ACHN (cell line): ENCODE measurements at places on chromosomes 7 and 10.

- no peak for DNase-seq
Observed at GRCh38 chr10:75598998-75599397, 167.6 kb downstream of the LRMDA start.

- DNase-seq: no peak
Observed at GRCh38 chr10:21069278-21069677, 172.2 kb upstream of the NEBL start.

GRCh38 chr10:114593816-114594468 lies 64.1 kb downstream of the ABLIM1 start:
- no peak for DNase-seq

DNA sequence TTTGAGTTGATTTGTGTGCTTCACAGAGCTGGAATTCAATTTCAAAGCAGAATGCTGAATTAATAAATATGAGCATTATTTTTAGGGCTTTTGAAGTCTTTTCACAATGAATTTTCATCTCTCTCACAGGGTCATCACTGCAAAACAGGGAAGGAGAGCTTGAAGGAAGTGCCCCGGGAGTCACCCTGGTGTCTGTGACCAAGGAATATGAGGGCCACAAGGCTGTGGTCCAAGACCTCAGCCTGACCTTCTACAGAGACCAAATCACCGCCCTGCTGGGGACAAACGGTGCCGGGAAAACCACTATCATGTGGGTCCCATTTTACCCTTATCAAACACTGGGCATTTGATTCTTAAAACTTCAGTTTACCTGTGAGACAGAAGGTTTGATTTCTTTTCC lies 217.7 kb downstream of the ABCA13 start:
- no peak for DNase-seq
